ENCODE measurements at places on chromosomes 6 and 20.

GRCh38 chr6:168600381-168600780, 159.4 kb downstream of the SMOC2 start:
- DNase-seq: no peak

- DNase-seq: no peak
Observed at GRCh38 chr20:3247638-3248037, 8.6 kb upstream of the SLC4A11 start.

GRCh38 chr20:57503035-57503658, 21.8 kb downstream of the CTCFL start:
- DNase-seq: no peak

- no peak for DNase-seq
Observed at GRCh38 chr6:72813807-72814596, 192.1 kb downstream of the KCNQ5 start.

GRCh38 chr6:70163795-70164194, 139.1 kb downstream of the COL9A1 start:
- DNase-seq: no peak

DNA sequence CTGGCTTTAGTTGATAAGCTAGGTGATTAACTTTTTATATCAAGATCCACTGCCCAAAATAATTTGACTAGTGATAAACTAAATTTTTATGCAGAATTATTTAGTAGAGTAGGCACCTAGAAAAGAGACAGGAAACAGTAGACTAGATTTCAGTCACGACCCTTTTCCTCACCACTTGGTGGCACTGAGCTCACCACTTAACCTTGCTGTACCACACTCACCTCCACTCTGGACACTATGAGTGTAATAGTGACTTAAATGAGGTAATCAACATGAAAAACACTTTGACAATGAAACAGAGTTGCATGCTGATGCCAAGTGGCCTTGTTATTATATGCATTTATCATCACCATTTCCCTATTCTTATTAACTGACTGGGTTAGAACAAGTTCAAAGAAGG, 730.4 kb downstream of the KIF16B start:
- no peak for DNase-seq

DNA sequence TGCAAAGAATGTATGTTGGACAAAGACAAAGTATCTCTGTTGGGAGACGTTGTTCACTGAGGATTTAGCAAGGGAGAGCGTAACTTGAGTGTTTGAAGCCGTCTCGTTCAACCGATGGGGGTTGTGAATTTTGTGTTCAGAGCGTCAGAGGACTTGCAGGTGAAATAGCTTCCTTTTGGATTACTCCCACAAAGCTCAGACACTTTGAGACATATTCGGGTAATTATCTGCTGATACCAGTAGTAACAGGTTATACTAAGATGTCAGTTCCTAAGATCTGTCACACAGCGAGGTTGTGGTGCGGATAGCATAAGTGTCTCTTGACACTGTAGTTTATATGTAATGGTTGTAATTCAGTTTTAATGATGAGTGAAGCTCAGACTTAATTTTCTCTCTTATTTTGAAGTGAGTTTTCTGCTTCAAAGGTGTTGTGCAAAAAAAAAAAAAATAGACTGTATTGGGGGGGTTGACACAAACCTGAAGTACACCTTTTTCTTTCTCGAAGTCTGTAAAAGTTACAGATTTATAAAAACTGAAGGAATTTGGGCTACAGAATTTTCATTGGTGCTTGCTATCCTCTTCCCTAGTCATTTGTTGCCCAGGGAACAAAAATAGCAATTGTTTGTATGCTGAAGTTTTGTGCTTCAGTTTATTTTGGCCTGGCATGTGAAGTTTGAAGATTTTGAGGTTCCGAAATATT, 1.7 kb downstream of the ASXL1 start:
- no peak for DNase-seq

DNA sequence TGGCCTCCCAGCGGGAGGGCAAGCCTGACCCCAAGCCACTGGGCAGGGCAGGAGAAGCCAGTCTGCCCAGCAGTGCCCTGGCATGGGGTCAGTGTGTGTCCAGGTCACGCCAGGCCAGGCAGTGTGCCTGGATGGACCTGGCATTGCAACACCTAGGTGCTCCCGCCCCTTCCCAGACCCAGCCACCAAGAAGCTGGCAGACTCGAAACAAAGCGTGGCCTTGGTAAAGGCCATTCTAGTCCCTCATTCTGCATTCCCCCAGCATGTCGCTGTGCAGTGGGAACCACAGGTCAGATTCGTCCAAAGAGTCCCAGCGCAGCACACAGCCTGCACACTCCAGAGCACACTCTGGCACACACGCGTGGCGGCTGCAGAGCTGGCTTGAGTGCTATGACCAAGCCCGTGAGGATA, 19.3 kb upstream of the APMAP start:
- DNase-seq: no peak

DNA sequence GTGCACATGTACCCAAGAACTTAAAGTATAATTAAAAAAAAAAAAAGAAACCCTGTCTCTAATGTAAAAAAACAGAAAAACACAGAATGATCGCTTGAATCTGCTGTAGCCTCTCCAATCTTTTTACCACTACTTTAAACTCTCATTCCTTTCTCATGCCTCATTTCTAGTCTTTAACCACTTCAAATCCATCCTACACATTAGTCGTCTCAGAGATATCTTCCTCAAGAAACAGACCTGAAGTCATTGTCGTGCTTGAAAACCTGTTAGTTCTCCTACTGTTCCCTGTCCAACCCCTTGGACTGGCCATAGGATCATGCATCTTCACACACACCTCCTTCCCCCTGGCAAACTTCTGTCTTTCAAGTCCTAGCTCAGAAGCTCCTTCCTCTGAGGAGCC, 112.1 kb upstream of the BCLAF1 start:
- peak; percentile 36 for DNase-seq

DNA sequence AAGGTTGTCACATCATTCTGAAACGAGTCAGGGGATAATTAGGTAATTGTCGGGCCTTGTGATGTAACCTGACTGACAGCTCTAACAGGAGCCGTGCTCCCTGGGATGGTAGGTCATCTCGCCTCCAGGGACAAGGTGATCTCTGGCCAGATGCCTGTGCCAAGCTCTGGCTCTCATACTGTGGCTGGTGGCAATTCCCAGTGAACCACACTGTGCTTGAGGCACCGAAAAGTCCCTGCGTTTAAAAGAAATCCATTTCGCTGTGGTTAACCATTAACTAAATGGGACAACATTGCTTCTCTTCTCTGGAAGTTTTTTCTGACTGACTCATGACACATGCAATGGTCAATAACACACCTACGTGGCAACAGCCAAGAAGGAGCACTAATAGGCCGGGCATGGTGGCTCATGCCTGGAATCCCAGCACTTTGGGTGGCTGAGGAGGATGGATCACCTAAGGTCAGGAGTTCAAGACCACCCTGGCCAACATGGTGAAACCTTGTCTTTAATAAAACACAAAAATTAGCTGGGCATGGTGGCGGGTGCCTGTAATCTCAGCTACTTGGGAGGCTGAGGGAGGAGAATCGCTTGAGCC, 669.2 kb downstream of the PRKN start:
- no peak for DNase-seq

GRCh38 chr6:150280703-150281102, 88.1 kb upstream of the IYD start:
- DNase-seq: no peak

- DNase-seq: peak; percentile 72
Observed at GRCh38 chr6:144285798-144286502, 815 bp downstream of the UTRN start.

DNA sequence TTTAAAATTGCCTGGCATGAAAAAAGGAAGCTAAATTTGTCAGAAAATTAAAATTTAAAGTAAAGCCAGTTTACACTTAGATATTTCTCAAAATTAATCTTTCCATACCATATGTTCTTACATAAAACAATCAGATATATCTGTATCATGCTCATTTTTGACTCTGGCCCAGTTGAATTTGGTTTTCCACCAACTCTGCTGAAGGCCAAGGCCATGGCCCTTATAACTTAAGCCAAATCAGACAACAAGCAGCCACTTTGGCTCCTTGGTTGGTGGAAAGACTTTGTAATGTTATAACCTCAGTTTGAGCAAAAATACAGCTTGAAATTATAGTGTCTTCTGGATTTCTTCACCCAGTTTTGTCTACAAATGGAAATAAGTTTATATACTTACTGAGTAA, 97.3 kb downstream of the CENPW start:
- no peak for DNase-seq

DNA sequence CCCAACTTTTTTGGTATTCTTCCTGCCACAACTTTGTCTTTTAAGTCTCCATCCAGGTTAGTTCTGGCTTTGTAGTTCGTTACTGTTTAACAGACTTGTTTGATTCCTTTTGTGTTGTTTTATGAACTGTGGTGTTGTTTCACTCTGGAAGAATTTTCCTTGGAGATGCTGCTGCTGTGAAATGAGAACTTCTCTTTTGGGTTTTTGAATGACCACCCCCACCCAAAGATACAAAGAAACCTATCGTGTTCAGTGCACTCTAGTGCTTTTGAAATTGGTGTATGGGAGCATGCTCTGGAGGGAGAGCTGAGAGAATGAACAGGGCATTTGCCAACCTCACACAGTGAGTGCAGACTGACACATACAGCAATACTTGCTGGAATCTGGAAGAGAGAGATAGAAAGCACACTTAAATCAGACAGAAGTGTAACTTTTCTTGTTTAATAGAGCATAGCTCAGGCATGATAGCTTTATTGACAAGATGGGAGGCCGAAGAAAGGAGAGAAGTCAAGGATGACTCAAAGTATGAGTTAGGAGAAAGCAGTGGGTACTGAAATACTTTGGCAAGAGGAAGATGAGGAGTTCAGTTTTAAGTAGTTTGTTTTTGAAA, 293.1 kb downstream of the SOX4 start:
- no peak for DNase-seq

DNA sequence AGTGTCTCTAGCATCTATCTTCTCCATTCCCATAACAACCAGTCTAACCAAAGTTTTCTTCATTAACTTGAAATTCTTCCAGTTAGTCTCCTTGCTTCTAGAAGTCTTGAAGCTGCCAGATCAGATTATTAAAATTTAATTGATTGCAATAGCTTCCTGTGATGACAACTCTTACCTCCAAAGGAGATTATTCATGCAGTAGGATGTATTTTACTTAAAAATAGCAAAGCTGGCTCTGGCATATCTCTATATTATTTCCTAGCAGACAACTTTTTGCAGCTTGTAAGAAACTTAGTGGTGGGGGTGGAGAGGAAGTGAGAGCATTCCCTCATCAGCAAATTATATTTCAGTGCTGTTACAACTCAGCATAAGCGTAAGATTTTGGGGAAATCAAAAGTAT, 290.4 kb downstream of the GRIK2 start:
- no peak for DNase-seq

DNA sequence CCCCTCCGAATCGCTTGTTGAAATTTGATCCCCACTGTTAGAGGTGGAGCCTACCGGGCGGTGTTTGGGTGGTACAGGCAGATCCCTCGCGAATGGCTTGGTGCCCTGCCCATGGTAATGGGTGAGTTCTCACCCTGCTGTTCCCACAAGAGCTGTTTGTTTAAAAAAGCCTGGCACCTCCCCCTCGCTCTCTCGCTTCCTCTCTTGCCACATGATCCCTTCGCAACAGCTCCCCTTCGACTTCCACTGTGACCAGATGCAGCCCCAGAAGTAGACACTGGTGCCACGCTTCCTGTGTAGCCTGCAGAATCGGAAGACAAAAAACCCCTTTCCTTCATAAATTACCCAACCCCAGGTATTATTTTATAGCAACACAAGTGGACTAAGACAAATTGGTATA, 292.2 kb upstream of the QKI start:
- DNase-seq: no peak

DNA sequence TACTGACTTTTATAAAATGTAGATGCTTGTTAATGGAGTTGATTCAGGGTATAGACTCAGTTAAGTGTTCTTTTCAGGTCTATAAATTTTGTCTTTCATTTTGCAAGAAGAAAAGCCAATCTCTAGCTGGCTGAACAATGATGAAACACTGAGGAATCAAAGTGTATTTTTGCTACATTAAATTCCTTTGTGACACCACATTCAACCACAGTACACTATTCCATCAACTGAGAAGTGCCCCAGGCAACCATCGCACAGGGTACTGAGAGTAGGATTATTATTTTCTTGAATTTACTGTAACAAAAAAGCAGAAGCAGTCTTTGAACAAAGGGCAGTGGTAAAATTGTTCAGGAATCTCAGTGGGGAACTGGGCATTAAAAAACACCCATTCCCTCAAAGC, 83.6 kb downstream of the PREP start:
- peak; percentile 79 for DNase-seq

DNA sequence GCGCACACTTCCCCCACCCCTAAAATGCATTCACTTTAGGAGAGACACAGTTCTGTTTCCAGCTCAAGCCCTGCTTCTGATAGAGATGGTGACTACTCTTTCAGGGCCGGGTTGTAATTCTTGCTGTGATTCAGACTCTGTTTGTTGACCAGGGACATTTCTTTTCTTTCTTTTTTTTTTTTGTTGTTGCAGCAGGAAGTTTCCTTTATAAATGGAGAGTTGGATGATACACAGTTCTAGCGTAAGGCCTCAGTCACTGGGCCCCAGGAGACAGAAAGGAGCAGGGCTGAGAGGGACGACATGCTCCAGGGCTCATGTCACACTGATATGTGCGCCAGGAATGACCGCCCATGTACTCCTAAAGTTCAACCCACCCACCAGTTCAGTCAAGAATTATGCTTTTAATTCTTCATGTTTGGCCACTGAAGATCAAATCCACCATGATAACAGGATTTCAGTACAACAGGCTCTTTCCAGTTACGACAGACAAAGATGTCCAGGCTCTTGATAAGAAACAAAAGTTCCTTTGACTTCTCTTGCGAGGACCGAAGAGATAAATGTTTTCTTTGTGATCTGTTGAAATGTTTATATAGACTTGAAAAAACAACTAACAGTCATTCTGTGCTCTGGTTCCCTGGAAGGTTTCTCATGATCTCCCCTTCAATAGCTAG, 142.5 kb downstream of the CD164 start:
- DNase-seq: no peak

DNA sequence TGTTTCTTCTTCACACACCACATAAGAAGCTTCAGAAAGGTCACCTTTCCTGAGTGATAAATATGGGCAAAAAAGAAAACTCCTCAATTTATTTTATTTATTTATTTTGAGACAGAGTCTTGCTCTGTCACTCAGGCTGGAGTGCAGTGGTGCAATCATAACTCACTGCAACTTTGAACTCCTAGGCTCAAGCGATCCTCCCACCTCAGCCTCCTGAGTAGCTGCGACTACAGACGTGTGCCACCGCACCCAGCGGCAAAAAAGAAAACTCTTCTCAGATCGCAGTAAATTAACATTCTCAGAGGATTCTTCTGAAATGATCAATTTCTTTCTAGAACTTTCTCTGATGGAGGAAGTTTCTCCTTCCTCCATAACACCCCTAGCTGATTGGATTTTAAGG, 111.2 kb downstream of the TRERF1 start:
- DNase-seq: no peak

DNA sequence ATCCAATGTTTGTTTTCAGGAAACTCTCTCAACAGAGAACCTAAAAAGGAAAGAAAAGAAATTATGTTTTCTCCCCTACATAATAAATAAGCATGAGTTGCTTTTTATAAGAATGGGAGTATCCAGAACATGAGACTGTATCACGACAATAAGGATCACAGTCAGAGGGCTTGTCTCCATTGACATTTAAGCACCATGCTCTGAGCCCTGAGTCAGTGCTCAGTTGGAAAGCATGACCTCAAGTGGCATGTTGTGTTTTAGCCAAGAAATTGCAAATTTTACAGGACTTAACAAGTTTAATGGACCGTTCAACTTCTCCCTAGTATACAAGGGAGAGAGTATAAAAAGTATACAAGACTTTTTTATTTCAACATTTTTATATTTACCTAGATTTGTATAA, 431.6 kb downstream of the GJA1 start:
- DNase-seq: no peak
